ENCODE measurements at places on chromosomes 6 and 20.

- peak; percentile 14 for DNase-seq
These were observed 665 bp downstream of the RRAGD start for GRCh38 chr6:89411145-89412070.

- DNase-seq = no peak
These were observed 119.4 kb upstream of the TSHZ2 start for GRCh38 chr20:52852714-52853113.

DNA sequence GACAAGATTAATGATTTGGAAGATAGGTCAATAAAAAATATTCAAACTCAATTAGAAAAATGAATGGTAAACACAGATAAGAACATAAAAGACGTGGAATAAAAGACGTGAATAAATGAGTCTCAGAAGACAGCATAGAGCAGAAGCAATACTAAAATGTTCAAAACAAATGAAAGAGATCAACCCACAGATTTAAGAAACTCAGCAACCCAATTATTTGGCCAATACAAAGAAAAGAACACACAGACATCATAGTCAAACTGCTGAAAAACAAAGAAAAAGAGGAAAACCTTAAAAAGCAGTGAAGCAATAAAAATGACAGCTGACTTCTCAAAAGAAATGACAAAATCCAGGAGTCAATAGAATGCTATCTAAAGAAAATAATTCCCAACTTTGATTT, 14.9 kb downstream of the TTI1 start:
- DNase-seq = no peak

DNA sequence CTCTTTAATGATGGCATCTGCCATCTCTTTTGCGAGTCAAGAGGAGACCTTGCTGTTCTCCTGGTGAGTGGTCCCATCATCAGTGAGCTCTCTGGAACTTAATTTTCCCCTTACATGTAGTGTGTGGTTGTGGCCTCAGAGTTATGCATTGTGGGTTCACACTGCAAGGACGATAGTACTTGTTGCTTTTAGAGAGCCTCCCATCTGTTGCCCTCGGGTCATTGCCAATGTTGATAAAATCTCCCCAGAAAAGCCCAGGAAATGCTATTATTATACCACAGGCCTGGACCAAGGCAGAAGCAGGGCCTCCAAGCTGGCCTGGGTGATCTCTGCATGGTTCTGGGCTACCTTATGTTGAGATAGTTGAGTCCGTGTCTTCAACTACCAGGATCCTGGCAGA, 241.6 kb downstream of the BMP7 start:
- DNase-seq = no peak

DNA sequence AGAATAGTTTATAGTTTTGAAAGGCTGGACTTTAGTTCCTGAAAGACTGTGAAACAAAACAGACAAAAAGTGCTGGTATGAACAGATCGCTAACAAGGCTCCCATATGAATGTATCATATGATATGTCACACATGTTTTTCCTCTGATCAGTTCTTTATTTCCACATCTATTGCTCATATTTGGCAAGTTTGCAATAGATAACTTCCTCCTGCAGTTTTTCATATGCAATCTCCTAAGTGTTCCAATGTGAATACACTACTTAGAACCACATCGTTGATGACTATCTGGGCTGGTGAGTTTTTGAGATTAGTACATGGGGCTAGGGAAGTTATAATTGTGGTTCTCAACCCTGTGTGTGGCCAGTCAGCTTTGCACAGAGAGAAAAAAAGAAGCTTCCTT, 23.1 kb downstream of the CRYBG1 start:
- no peak for DNase-seq

- no peak for DNase-seq
These were observed 103.0 kb downstream of the BCKDHB start for GRCh38 chr6:80209430-80209829.

GRCh38 chr6:89610149-89610642, 28.4 kb downstream of the LYRM2 start:
- DNase-seq = peak; percentile 76
